Fibroblast of skin of right biceps (primary cell): ENCODE measurements at places on chromosomes 2 and 18.

- no peak for DNase-seq
These were observed 260.0 kb upstream of the ID2 start for GRCh38 chr2:8421658-8422449.

DNA sequence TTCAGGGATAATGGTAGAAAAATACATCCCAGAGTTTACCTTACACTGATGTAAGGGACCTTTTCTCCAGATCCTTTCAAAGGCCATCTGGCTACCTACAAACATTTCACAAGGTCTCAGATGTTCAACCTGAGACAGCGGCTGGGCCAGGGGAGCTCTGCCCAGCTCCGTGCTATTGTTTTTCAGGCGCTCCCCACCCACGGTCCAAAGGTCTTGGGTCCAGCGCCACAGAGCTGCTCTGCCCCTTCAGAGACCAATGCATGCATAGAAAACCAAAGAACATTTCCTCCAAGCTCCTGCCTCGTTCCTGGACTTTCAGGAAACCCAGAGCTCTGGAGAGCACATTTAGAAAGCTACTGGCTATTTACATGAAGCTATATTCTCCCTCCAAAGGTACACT lies 40.3 kb downstream of the COPS8 start:
- DNase-seq: no peak

DNA sequence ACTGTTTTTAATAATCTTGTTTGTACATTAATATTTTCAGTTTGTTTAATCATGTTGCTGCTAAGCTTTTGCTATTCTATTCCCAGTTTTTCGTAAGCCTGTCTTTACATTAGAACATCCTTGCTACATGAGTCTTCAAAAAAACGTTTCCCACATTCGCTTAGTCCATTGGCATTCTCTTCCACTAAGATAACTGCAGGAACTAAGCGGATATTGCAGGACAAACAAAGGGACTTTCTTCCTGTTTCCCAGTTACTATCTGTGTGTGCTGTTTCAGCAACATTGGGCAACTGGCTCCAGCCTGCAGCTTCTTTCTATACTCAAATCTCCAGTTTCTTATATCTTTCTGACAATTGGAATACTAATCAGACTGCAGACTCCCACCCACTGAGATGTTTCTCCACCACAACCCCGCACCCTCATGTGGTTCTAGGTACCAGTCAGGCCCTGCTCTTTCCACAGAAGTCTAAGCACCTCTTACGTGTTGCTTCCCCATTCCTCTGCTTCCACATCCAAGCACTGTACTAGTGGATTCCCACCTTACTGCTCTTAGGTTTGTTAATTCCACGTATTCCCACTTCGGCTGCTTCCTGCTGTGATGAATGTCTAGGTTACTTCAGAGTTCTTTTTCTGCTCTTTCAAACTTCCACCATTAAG lies 420.3 kb downstream of the LRRTM4 start:
- no peak for DNase-seq

DNA sequence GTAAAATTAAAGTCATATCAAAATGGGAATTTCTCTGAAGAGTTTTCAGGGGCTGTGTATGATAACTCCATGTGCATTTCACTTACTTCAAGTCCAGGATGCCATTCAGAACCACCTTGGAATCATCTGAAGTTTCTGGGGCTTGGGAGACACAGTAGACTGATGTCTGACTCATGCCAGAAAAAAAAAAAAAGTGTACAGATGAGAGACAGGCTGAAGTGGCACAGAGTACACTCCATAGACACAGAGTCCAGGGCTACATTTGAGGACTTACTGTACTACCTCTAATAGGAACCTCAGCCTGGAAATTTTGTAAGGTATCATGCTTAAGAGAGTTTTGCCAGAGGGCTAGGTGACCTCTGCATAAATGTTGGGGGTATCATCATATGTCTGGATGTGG lies 92.0 kb downstream of the SS18 start:
- DNase-seq: no peak

DNA sequence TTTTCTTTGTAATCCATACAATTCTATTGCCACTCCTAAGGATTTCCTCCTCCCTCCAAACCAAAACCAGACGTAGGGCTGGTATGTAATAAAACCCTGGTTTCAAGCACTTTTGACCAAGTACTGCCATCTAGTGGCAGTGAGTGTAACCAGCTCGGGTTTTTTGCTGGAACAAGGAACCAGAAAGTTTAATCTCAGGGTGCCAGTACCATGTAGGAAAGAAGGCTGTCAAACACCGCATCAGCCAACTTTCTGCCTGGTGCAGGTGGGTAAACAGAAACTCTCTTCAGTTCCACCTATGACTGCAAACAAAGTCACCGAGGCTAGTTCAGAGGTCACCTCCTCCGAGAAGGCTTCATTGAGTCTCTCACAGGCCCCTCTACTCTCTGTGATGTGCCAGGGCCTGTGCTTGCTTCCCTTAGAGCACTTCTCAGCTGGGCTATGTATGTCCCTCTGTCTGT lies 10.2 kb upstream of the THNSL2 start:
- DNase-seq: peak; percentile 74

GRCh38 chr2:98875081-98875728 lies 60.8 kb downstream of the CRACDL start:
- no peak for DNase-seq

- DNase-seq: peak; percentile 28
These were observed 250.0 kb upstream of the SLC39A10 start for GRCh38 chr2:195406886-195407603.

DNA sequence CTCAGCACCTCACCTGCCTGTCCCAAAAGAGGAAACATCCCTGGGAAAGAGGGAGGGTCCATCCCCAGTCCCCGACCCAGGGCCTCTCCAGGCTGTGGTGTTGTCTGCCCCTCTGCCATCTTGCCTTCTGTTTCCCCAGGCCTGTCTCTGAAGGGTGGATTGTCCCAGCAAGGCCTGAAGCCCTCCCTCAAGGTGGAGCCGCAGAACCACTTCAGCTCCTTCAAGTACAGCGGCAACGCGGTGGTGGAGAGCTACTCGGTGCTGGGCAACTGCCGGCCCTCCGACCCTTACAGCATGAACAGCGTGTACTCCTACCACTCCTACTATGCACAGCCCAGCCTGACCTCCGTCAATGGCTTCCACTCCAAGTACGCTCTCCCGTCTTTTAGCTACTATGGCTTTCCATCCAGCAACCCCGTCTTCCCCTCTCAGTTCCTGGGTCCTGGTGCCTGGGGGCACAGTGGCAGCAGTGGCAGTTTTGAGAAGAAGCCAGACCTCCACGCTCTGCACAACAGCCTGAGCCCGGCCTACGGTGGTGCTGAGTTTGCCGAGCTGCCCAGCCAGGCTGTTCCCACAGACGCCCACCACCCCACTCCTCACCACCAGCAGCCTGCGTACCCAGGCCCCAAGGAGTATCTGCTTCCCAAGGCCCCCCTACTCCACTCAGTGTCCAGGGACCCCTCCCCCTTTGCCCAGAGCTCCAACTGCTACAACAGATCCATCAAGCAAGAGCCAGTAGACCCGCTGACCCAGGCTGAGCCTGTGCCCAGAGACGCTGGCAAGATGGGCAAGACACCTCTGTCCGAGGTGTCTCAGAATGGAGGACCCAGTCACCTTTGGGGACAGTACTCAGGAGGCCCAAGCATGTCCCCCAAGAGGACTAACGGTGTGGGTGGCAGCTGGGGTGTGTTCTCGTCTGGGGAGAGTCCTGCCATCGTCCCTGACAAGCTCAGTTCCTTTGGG lies 47.2 kb downstream of the BOLA3 start:
- DNase-seq: no peak

DNA sequence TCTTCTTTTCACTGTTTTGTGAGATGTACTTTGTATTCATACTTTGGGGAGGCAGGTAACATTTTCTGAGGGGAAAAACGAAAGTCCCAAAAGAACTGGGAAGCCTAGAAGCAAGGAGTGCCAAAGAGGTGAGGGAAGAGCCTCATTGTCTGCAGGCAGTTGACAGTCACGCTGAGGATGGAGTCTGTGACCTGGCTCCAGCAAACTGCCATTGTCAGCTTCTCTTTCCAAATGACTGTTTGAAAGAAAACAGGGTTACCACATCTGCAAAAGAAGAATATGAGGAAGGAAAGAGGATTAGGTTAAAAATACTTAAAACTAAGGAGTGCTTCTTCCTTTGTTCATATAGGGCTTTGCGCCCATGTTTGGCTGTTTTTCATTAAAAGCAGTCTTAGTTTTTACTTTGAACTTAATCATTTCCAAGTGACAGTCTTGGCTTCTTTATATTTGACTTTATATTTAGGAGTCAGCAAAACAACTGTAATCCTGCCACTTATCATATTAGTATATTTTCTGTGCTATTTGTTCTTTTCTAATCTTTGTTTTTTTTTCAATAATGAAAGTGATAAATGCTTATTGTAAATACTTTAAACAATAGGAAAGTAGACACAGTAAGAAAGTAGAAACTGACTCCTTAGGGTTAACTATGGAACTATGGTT lies 35.0 kb downstream of the CERS6 start:
- DNase-seq: peak; percentile 16

GRCh38 chr2:51995293-51995692 lies 963.4 kb upstream of the NRXN1 start:
- peak; percentile 96 for DNase-seq

- no peak for DNase-seq
These were observed 784.8 kb upstream of the KLHL29 start for GRCh38 chr2:22600156-22600555.

DNA sequence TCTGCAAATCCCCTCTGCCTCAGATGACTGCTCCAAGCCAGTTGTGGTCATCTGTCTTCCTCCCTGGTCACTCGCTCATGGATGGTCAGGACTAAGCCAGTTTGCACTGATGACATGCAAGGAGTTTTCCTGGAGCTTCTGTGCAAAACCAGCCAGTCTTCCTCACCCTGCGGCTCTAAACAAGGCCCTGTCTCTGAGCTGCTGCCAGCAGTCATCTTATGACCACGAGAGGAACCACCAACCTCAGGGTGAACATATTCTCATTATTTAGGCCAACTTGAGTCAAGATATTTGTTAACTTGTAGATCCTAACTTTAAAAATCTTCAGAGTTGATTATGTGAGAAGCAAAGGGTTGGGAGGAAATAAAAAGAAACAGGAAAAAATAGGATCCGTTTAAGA lies 119.9 kb upstream of the CAB39 start:
- no peak for DNase-seq

GRCh38 chr2:44895061-44895460 lies 46.4 kb upstream of the SIX3 start:
- no peak for DNase-seq

DNA sequence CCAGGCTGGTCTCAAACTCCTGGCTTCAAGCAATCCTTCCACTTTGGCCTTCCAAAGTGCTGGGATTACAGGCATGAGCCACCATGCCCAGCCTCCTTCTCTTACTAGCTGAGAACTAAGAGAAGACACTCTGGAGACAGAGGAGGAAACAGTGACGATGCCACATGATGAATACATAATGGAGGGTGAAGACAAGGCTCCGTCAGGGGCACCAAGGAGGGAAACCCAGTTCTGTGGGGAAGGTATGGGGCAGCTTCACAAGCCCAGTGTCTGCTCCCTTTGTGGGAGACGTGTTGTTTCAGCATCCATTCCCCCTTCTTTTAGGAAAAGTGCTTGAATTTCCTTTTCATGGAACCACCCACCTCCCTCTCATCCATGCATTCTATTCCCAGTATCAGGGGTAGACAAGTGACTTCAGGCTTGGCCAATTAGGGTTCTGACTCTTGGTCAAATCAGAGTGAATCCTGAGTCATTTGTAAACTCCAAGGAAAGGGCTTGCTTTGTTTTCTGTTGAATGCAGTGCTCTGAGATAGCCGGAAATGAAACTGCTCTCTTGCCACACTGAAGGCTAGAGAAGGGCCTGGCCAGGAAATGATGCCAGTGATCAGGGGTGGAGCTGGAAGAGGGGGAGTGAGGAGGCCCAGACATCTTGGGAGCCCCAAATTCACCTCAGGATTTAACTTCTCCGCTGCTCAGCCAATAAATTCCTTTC lies 23.7 kb downstream of the TMEM127 start:
- peak; percentile 38 for DNase-seq

GRCh38 chr18:25019086-25019860 lies 332.7 kb downstream of the ZNF521 start:
- DNase-seq: no peak

DNA sequence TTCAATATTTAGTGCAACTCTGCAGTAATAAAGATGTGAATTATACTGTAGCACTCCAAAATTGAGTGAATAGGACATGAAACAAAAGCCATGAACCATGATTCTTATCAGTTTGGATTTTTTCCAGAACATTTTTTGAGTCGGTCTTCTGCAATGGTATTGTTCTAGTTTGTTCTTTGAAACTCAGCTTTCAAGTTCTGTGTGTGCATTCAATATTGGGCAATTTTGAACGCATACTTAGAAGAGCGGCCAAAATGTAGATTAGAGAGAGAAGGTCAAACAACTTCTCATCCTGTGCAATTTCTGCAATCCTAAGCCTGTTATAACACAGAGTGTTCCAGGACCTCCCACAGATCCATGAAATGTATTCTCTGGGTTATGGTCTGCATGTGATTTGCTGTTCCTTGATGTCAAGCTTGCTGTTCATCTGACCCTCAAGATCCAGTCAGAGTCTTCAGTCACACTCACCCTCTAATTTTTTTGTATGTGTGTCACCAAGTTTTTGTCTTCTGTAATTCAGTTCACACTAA lies 48.3 kb downstream of the TSPYL6 start:
- DNase-seq: peak; percentile 53

GRCh38 chr2:125168442-125168841 lies 1143.4 kb downstream of the CNTNAP5 start:
- peak; percentile 36 for DNase-seq

DNA sequence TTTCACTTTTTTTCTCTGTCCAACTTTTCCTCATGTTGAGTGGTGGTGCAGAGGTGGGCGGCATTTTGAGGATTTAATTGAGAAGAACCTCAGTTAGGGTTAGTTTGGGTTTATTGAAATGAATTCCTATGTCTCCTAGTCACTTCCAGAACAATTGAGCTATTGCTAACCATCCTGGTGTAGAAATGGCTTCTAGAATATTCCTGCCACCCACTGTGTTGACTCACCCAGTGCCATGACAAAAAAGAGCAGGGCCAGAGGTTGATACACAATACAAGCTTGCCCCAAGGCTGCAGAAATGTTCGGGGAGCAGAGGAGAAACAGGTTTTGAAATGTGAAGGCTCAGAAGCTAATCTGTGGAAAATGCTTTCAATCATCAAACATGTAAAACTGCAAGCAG lies 167.1 kb upstream of the TRIB2 start:
- DNase-seq: peak; percentile 45

DNA sequence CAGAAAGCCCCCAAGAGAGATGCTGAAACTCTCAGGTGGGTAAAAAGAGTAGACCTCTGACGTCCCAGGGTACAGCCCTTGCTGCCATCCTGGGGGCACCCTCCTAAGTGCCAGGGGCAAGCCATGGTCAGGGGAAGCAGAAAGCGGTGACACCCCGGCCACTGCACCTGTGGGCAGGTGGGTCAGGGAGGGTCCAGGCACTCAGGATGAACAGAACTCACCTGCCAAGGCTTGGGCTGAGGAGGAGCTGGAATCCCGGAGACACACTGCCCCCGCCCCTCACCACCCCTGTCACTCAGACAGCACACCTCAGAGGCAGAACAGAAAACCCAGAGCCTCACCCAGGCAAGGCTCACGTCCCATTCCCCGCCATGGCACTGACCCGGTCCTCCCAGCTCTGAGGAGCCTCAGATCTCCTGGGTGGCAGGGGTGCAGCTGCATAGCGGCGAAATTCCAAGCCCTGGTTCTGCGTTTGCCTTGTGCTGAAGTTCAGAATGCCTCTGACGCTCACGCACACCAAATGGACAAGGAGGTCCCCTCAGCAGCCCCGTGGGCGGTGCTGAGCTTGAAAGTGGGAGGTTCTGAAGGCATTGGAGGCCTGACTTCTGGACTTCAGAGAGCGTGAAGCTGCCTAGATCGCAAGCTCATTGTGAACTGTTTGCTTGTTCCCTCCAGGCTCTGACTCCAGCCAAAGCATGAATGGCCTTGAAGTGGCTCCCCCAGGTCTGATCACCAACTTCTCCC lies 4.3 kb downstream of the GPR17 start:
- no peak for DNase-seq
